ENCODE measurements at places on chromosomes 2 and 18.

GRCh38 chr2:191571163-191571769 is 106.7 kb upstream of the NABP1 start:
- ATAC-seq = peak; percentile 56

GRCh38 chr18:31740180-31740579 is 20.5 kb downstream of the SLC25A52 start:
- no peak for ATAC-seq

- peak; percentile 16 for ATAC-seq
Measured at GRCh38 chr2:118249531-118249930, 161.3 kb downstream of the INSIG2 start.

DNA sequence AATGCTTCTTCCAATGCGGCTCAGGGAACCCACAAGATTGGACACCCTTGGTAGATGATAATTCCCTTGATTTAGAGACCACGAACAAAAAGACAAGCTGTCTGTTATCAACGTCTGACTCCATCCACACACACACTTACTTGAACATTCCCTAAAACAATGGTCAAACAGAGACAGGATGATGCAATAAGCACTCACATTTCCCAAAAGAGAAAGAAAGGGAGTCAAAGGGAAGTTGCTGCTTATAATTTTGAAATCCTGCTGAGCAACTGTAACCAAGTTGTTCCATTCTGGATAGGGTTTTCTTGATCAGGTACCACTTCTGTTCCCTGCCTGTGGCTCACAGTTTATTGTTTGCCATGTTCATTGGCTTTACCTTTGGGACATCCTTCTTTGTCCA is 571.3 kb upstream of the CNTNAP5 start:
- ATAC-seq = no peak

- no peak for ATAC-seq
Measured at GRCh38 chr2:149991576-149991975, 404.0 kb upstream of the MMADHC start.

DNA sequence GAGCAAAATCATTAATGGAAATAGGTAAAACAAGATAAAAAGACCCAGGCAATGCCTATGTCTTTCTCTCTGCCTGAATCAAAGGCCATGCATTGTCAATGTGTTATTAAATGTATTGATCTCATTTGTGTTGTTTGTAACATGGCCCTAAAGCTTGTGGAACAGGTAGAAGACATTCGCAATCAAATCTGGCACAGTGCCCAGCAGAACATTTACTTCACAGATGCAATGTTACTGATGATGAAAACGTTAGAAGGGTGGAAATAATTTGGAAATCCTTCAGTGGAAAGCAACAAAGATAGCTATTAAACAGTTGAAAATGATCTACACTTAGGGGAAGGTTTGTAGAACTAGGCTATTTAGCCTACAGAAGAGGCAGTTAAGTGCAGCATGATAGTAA is 368.2 kb downstream of the EPHA4 start:
- no peak for ATAC-seq

GRCh38 chr2:176133389-176133788 is 3.9 kb downstream of the HOXD8 start:
- ATAC-seq = no peak

GRCh38 chr2:120865656-120866055 is 130.0 kb downstream of the GLI2 start:
- ATAC-seq = no peak

DNA sequence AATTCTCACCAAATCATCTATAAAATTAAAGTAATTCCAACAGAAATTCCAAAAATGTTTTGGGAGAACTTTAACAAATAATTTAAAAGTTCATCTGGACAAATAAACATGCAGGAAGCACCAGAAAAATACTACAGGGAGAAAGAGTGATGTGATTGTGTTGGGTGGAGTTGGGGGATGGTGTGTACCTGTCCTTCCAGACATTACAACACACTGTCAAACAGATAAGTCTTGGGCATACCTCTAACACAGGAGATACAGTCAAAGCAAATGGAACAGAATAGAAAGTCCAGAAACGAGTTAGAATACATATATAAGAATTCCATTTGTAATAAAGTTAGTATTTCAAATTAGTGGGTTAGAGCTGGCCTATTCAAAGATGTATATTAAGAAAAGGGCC is 22.6 kb downstream of the METTL8 start:
- no peak for ATAC-seq

GRCh38 chr18:56740645-56741044 is 89.5 kb downstream of the WDR7 start:
- no peak for ATAC-seq

- no peak for ATAC-seq
Measured at GRCh38 chr2:85607268-85608215, 4.3 kb downstream of the C2orf68 start.

- no peak for ATAC-seq
Measured at GRCh38 chr18:55386545-55386944, 201.4 kb downstream of the TCF4 start.

GRCh38 chr2:119409506-119409905 is 22.1 kb upstream of the TMEM37 start:
- ATAC-seq = no peak

DNA sequence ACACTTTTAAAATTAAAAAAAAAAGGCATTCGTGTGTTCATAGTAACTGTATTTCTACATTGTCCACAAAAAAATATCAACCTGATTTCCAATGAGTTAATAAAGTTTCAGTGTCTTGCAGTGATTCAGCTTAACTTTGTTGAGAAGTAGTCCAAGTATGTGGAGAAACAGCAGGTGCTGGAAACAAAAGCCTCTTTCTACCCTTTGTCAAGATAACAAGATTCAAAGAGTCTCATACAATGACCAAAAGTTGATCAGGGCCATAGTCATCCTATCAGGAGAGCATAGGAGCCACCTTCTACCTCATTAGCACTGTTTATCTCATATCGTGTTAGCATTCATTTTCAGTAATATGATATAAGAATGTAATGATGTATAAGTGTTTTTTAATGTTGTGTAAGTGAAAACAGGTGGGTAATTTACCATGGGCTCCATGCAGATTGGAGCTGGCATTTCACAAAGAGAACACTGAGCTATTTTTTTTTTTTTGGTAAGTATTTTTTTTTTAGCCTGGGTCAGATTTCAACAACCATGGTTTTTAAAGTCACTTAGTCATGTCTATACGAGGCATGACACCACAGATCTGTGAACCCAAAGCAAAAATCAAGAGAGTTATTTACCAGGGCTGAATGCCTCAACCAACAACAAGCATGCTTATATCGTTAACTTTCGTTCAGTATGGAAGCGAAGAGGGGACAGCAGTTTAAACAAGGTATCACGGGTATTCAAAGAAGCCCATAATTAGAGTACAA is 165.0 kb upstream of the ZNF521 start:
- no peak for ATAC-seq

DNA sequence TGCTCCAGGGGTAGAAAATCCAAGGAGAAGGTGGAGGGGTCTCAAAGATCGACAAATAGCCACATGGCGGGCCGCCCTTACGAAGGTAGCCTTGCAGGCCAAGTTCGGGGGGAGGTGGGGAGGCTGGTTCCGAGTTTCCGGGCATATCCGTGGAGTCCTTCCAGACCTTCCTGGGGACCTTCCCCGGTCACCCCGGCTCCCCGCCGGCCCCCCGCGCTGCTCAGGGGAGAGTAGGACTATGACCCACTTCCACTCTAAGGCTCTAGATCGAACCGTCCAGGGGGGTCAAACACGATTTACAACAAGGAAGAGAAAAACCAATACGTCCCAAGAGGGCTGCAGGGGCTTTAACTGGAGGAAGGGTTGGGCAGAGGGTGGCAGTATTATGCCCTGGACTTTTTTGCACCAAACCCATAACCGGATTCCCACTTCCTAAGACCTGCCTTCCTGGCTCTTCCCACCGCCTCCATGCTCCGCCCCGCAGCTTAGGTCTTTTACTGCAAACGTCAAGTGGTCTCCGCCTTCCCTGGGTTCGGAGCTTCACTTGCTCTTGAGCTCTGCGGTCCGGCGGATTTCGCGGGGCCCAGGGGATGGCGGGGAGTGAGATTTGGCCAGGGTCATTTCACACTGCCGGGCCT is 779 bp upstream of the LYPD6 start:
- ATAC-seq = no peak
